CD4-positive, alpha-beta T cell treated with Interleukin-17A for 1 hour (primary cell): ENCODE measurements at places on chromosomes 13 and 19.

DNA sequence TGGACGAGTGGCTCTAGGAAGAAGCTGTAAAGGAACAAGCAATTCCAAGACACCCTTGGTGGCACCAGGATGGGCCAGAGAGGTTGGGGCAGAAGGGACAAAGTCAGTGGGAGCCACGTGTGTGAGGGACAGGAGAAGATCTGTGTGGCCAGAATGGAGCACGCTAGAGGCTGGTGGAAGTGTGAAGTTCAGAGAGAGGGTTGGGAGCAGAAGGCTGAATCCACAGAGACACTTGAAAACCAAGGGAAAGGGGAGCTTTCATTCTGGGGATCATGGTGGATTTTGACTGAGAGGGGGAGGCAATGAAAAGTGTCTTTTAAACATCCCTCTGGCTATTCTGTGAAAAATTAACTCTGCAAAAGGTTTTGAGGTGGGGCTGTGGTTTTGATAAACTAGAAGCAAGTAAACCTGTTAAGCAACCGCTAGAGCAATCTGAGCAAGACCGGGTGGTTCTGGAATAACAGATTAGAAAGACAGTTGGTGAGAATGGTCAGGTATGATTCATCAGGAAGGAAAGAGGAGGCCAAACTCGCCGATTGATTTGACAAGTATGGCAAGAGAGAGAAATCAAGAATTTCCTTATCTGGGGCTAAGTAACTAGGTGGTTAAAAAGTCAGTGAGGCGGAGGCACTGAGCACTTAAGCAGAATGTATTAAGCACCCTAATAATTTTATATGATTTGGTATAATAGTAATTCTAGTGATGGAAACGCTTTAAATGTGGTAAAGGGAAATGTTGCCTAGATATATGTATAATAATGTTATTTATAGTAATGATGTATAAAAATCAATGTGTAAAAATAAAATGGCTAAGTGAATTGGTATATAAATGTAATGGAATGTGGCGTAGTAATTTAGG, 140.0 kb downstream of the MYO16 start:
- no peak for DNase-seq

GRCh38 chr13:43363156-43363953, 340.0 kb downstream of the DNAJC15 start:
- no peak for DNase-seq

DNA sequence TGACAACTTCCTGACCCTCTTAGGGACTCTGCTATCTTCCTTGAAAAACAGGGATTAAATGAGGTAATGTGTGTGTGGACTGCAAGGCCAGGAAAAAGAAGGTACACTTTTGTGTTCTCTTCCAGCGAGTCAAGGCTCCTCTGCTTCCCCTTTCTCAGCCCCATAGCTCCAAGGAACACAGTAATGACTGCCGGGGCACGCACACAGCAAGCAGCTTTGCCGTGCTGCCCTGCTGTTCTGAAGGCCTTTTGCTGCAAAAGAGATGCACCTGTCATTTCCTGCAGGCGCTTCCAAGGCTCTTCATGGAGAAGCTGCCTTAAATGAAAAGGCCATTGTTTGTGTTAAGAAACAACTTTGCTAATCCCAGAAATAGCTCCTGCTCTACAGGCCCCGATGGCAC, 84.6 kb downstream of the CYSLTR2 start:
- no peak for DNase-seq

GRCh38 chr13:52405767-52406494, at the start of gene THSD1:
TSS of gene THSD1 (minus strand) at chr13:52406172. CDS start at chr13:52402600, 3,572 bp downstream.
- DNase-seq = no peak

DNA sequence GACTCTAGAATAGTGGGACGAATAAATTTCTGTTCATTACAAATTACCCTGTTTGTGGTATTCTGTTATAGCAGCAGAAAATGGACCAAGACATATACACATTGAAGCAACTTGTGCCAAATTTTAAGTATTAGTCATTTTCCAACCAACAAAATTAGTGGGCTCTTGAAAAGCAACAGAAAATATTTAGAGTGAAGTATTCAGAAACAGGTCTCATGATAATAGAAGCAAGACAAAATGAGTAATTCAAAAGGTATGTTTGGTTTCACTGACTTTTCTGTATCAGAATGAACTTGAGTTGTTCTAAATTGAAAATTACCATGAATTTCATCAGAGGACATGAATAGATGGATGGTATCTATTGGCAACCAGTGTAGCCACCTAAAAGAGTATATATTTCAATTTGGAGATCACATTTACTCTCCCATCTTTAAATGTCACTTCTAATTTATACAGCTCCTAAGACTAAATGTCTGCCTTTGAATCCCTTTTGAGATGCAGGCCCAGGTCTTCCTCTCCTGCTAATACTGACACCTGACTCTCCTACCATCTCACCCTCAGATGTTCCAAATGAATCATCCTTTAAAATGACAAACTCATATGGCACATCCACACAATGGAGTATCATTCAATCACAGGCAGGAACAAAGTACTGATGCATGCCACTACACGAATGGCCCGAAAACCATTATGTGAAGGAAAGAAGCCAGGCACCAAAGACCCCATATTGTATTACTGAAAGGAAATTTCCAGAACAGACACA, 40.7 kb upstream of the DOCK9 start:
- no peak for DNase-seq

GRCh38 chr13:80469105-80469852, 128.4 kb upstream of the SPRY2 start:
- DNase-seq = no peak

DNA sequence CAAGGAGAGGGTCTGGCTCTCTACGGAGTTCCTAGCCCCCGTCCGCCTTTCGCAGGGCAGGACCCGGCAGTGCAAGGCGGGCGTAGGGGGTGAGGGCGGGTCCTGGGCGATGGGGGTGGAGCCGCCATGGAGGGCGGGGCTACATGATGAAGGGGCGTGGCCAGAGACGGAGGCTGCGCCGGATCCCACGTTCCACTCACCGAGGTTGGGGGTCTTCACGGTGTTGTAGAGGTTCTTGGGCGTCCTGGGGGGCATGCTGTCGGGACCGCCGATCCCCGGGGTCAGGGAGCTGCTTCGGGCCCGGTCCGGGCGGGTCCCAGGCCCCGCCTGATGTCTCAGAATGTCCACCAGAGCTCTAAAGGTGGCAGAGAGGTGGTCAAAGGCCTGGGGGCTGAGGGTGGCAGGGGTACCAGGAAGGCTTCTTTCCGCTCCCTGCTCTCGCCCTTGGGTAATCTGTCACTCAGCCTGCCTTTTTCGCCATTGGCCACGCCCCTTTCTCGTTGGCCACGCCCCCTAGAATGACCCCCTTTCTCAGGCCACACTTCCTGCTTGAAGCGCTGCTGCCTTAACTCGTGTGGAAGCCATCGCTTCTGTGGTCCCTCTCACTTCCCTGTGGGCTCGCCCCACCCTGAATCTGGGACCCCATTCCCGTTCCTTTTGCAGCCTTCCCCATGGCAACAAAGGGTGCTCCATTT, 2.5 kb downstream of the SHISA7 start:
- no peak for DNase-seq

- no peak for DNase-seq
These were observed 193.2 kb upstream of the SOX1 start for GRCh38 chr13:111873676-111874178.

DNA sequence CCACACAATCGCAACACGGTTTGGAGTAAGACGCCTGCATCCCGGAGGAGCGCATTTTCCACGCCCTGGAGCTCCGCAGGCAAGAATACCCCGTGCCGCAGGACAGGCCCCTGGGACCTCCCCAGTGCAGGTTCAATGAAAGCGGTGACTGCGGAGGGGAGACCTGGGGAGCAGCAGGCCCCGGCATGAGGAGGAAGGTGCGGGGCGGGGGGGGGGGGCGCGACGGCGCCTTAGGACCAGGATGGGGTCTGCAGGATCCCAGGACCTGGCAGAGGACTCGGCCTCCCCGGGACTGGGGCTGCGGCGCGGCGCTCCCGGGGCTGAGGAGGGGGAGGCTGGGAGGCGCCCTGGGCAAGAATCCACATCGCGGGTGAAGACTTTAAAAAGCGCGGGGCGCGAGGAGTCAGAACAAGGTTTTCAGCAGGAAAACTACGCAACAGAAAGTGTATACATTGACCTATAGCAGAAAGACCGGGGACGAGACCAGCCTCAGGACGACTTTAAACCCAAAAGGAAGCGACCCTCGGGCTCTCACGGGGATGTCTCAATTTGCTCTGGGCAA, 432 bp downstream of the ZNF611 start:
- DNase-seq = no peak

DNA sequence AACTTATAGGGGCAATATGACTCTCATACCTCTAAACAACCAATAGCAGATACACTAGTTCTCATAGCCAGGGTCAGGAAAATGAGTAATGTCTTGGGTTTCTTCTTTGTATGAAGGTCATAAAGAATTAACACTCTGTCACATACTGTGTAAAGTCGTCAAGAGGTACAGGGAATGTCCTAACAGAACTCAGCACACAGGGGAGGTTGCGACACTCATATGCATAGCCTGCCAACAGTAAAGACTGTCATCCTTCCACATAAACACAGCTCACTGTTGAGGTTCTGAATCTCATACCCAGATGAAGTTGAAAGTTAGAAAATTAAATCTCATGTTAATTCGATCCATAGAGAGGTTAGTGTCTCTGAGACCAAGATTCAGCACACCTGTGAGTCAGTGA, 34.2 kb upstream of the ZNF254 start:
- DNase-seq = no peak

DNA sequence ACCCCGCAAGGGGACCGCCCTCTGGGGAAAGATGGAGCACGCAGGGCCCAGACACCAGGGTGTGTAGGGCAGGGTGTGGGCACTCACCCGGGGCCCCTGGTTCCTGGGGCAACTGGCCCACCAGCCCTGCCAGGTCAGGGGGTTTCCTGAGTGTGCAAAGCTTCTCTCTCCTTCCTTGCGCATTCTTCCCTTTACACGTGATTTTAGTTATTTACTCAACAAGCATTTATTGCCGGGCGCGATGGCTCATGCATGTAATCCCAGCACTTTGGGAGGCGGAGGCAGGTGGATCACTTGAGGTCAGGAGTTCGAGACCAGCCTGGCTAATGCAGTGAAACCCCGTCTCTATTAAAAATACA, 20.4 kb downstream of the PRR36 start:
- DNase-seq = no peak

- no peak for DNase-seq
These were observed 9.0 kb downstream of the TNFSF14 start for GRCh38 chr19:6660930-6661329.

- DNase-seq = no peak
These were observed 664 bp downstream of the MAST3 start for GRCh38 chr19:18097993-18098890.

DNA sequence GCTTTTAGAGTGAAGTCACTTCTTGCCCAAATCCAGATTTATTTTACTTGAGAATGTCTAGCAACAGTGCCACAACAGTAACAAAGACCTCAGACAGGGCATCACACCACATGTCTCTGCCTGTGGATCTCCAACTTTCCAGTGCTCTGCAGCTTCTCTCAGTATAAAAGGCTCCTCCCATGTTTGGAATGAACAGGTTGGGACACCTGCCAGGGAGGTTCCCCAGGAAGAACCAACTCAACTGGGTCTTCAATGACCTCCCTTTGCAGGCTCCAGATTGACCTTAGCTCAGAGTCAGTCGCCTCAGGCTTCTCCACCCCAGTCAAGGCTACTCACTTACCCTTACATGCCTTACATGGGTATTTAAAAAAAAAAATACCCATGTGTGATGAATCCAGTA, 3.4 kb downstream of the ZNF823 start:
- DNase-seq = no peak

GRCh38 chr13:25179011-25179410, 6.9 kb upstream of the AMER2 start:
- no peak for DNase-seq
